CD4-positive, alpha-beta T cell treated with Interleukin-4 for 1 hour (primary cell): ENCODE measurements at places on chromosomes 7 and 10.

DNA sequence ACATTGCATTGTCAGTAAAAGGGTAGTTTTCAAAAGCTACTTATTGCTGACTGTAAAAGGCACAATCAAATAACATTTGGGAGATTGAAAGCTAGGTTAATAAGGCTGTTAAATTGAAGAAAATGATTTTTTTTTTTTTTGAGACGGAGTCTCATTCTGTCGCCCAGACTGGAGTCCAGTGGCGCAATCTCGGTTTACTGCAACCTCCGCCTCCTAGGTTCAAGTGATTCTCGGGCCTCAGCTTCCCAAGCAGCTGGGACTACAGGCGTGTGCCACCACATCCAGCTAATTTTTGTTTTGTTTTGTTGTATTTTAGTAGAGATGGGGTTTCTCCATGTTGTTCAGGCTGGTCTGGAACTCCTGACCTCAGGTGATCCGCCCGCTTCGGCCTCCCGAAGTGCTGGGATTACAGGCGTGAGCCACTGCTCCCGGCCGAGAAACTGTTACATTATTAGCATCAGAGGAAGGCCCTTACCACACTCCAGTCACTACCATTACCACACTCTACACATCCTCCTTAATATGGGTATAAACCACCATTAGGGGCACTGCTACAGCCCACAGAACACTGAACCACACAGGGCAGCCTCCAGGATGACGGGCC lies 1.0 kb downstream of the CYP51A1 start:
- DNase-seq: no peak

- no peak for DNase-seq
These were observed 86.7 kb downstream of the ARHGAP22 start for GRCh38 chr10:48517911-48518811.

DNA sequence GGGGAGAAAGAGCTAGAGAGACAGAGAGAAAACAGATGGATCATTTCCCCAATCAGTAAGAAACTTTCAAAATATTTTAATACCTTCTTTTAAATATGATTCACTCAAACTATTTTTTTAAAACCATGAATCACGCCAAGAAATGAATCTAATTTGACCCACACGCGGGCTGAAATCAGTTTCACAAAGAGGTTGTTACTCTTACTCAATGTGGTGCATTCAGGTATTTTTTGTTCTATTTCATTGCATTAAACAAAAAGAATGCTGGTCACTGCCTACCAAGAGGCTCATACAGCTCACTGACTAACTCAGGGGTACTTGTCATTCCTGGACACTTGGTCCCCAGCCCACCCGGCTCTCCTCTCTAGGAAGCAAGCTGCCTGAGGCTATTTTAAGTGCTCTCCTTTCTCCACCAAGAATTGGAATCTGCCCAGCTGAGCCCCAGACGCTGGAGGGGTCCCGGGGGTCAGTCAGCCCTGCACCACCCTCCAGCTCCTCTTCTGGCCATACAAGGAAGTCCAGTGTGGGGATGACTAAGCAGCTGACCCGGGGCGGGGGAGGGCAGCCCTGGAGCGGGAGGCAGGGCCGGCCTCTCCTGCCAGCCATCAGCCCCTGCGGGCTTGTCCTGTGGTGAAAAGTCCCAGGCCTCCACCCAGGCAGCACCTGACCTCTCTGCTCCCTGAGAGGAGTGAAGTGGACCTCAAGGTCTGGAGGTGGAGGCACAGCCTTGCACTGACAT lies 21.7 kb upstream of the PFKP start:
- no peak for DNase-seq

GRCh38 chr10:70324339-70324861 lies 40.6 kb upstream of the NPFFR1 start:
- no peak for DNase-seq
